ENCODE measurements at places on chromosomes 16 and 17. TPM values are rescaled to one million over a fixed set of nuclear protein-coding genes. Genes with fewer than 3 reads are reported as not detected.

- H3K27me3 ChIP-seq, result no peaks in the 10 kb centered on the region
- DNase-seq, result no peak
- no peak overlapping the region for H3K27ac ChIP-seq
These were observed 169.1 kb downstream of the HS3ST3B1 start for GRCh38 chr17:14469971-14470370.

KDM6B gene
- 14.9 TPM for total RNA-seq

PSMC3IP gene
- total RNA-seq, result 2.7 TPM

RHBDF2 gene
- total RNA-seq, result 23.7 TPM

GRCh38 chr16:68425498-68426346 lies 22.6 kb downstream of the SMPD3 start:
- no peaks in the 10 kb centered on the region for H3K36me3 ChIP-seq
- H3K27ac ChIP-seq, result no peak overlapping the region
- H3K4me3 ChIP-seq, result no peak overlapping the region
- H3K4me1 ChIP-seq, result no peaks in the 10 kb centered on the region
- H3K27me3 ChIP-seq, result no peaks in the 10 kb centered on the region

DNA sequence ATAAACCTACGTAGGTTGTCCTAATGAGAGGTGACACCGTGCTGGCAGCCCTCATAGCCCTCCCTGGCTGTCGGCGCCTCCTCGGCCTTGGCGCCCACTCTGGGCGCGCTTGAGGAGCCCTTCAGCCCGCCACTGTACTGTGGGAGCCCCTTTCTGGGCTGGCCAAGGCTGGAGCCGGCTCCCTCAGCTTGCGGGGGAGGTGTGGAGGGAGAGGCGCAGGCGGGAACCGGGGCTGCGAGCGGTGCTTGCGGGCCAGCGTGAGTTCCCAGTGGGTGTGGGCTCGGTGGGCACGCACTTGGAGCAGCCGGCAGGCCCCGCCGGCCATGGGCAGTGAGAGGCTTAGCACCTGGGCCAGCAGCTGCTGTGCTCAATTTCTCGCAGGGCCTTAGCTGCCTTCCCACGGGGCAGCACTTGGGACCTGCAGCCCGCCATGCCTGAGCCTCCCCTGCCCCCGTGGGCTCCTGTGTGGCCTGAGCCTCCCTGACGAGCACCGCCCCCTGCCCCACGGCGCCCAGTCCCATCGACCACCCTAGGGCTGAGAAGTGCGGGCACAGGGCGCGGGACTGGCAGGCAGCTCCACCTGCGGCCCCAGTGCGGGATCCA lies 40.1 kb upstream of the AMZ2 start:
- H3K27ac ChIP-seq, result no peak overlapping the region
- H3K27me3 ChIP-seq, result no peaks in the 10 kb centered on the region
- DNase-seq, result no peak

TVP23A gene
- total RNA-seq, result not detected

DNA sequence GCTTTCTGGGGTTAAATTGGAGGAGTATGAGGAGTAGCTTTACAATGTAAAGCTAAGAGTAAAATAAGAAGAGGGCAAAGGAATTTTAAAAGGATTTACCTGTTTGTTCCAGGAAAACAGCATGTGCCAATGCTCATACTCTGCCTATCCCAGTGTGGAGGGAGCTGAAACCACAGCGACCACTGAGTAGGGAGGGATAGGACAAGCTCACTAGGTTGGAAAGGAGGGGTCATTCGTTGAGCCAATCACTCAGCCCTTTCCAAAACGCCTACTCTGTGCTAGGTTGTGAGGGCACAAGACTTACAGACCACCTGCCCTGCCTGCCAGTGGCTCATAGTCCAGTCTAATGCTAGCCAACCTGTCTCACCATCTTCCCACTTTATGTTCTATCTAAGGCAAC lies 1.1 kb upstream of the DNAJC7 start:
- peaks cover 28% of the 10 kb centered on the region for H3K4me1 ChIP-seq
- H3K36me3 ChIP-seq, result no peaks in the 10 kb centered on the region
- H3K27me3 ChIP-seq, result no peaks in the 10 kb centered on the region
- DNase-seq, result no peak
- H3K4me3 ChIP-seq, result peak overlapping the region; percentile 68

DNA sequence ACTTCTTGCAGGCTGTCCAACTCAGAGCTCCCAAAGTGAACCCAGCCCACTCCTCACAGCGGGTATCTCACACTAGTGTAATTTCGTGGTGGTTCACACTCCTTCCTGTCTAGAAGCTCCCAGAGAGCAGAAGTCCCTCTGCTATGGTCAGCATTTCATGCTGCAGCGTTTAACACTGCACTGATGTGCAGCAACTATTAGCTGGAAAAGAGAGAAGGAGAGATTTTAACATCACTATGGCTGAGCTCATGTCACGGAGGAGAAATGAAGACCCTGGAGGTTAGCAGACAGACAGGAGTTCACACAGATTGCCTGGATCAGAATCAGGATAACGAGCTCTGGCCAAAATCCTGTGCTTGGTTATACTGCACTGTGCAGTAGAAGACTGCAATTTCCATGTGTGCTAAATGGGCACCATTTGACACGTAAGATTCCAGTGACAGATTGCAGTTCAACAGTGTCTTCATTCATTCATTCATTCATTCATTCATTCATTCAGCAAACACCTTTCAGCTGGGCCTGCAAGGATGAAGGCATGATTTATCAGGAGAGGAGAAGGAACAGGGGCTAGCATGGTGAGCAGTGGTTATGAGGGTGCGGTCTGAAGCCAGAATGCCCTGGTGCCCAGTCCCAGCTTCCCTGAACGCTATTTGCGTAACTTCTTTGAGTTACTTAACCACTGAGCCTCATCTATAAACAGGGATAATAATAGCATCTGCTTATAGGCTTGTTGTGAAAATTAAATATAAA lies 5.3 kb upstream of the CCL1 start:
- peak; percentile 8 for DNase-seq
- no peaks in the 10 kb centered on the region for H3K27me3 ChIP-seq
- H3K36me3 ChIP-seq, result no peaks in the 10 kb centered on the region
- H3K4me1 ChIP-seq, result no peaks in the 10 kb centered on the region

GRCh38 chr17:41510251-41511065 lies 5.0 kb upstream of the KRT13 start:
- no peak overlapping the region for H3K4me3 ChIP-seq
- no peaks in the 10 kb centered on the region for H3K4me1 ChIP-seq
- no peak for DNase-seq
- H3K27me3 ChIP-seq, result no peaks in the 10 kb centered on the region
- no peak overlapping the region for H3K27ac ChIP-seq

GRCh38 chr16:67039260-67040020 lies 10.5 kb downstream of the CBFB start:
- H3K27ac ChIP-seq, result no peak overlapping the region
- H3K4me3 ChIP-seq, result no peak overlapping the region
- H3K27me3 ChIP-seq, result no peaks in the 10 kb centered on the region
- DNase-seq, result no peak

GRCh38 chr17:2718150-2718938 lies 6.8 kb upstream of the CLUH start:
- no peak for DNase-seq
- no peaks in the 10 kb centered on the region for H3K4me1 ChIP-seq
- no peaks in the 10 kb centered on the region for H3K36me3 ChIP-seq
- no peak overlapping the region for H3K4me3 ChIP-seq
- no peak overlapping the region for H3K27ac ChIP-seq

GRCh38 chr17:47201166-47201565 lies 8.0 kb upstream of the MYL4 start:
- H3K27me3 ChIP-seq, result no peaks in the 10 kb centered on the region
- H3K27ac ChIP-seq, result no peak overlapping the region
- peaks cover 6% of the 10 kb centered on the region for H3K4me1 ChIP-seq
- DNase-seq, result no peak
- no peak overlapping the region for H3K4me3 ChIP-seq
- H3K36me3 ChIP-seq, result no peaks in the 10 kb centered on the region

DNA sequence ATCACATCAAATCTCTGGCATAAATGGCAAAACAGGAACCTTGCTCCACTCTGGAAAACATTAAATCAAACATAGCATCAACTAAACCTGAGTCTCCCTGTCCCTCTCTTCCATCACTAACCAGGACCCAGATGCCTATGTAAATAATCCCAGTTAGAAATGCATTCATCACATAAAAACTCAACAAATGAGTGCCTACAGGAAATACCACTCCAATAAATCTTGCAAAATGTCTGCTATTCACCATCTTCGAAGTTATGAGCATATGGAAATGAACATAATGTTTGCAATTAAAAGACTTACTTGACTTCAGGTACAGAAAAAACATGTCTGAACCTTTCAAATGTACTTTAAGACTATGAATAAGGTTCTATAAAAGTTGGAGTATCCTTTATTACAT lies 425.0 kb downstream of the CDH11 start:
- no peaks in the 10 kb centered on the region for H3K4me1 ChIP-seq
- H3K27ac ChIP-seq, result no peak overlapping the region
- no peaks in the 10 kb centered on the region for H3K36me3 ChIP-seq
- DNase-seq, result no peak
- H3K4me3 ChIP-seq, result no peak overlapping the region

DNA sequence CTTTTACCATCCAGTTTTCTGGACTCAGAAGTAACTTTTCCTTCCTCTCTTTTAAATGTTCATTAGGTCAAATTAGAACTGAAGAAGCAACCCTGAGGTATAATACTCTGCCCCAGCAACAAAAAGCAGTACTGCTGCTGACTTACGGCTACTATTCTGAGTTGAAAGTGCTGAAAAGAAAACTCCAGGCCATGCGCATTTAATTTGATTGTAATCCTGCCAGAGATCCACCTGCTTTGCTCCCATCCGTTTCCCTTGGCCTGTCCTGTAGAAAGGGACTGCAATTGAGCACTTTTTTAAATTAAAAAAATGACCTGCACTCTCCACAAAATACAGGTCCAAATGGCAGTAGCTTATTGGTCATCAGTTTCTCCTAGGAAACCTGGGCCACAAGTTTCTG lies 61.6 kb downstream of the PITPNC1 start:
- H3K27me3 ChIP-seq, result no peaks in the 10 kb centered on the region
- no peaks in the 10 kb centered on the region for H3K36me3 ChIP-seq
- DNase-seq, result peak; percentile 70
- no peak overlapping the region for H3K4me3 ChIP-seq
- peak overlapping the region; percentile 22 for H3K27ac ChIP-seq

KRTAP4-3 gene
- total RNA-seq, result not detected

CARD14 gene
- 0.06 TPM for total RNA-seq

GRCh38 chr16:75310541-75310940 lies 59.1 kb upstream of the BCAR1 start:
- H3K4me1 ChIP-seq, result peaks cover 45% of the 10 kb centered on the region
- no peak overlapping the region for H3K27ac ChIP-seq
- H3K27me3 ChIP-seq, result no peaks in the 10 kb centered on the region
- no peak for DNase-seq

WNT3 gene
- 0.35 TPM for total RNA-seq

MYH8 gene
- total RNA-seq, result not detected

- H3K4me3 ChIP-seq, result no peak overlapping the region
- no peaks in the 10 kb centered on the region for H3K4me1 ChIP-seq
- DNase-seq, result peak; percentile 90
- H3K27me3 ChIP-seq, result no peaks in the 10 kb centered on the region
- no peak overlapping the region for H3K27ac ChIP-seq
These were observed 33.3 kb downstream of the PLCD3 start for GRCh38 chr17:45098869-45099616.

- no peaks in the 10 kb centered on the region for H3K36me3 ChIP-seq
- H3K4me3 ChIP-seq, result no peak overlapping the region
- peak overlapping the region; percentile 84 for H3K27ac ChIP-seq
- no peaks in the 10 kb centered on the region for H3K27me3 ChIP-seq
These were observed 17.8 kb upstream of the NAGLU start for GRCh38 chr17:42518046-42518754.

DNA sequence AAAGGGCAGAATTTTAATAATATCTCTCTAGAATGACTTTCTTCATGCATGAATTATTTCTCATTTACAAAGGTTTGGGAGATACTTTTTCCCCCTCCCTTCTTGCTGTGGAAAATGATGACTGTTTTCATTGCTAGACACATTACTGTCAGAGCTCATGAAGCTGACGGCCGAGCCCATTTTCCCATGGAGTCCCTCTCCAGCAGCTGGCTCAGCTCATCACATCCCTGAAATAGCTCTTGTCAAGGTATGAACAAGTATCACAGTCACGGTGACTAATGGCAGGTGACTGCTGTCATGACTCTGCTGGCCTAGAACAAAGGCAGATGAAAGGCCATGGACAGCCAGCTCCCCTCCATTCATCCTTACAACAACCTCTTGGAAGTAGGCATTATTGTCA lies 208.1 kb downstream of the ABCC12 start:
- H3K36me3 ChIP-seq, result no peaks in the 10 kb centered on the region
- H3K27ac ChIP-seq, result no peak overlapping the region
- no peaks in the 10 kb centered on the region for H3K27me3 ChIP-seq
- H3K4me1 ChIP-seq, result no peaks in the 10 kb centered on the region
- no peak overlapping the region for H3K4me3 ChIP-seq
- DNase-seq, result no peak

GRCh38 chr16:30527635-30528178 lies 1.3 kb upstream of the ZNF768 start:
- peaks cover 6% of the 10 kb centered on the region for H3K4me1 ChIP-seq
- no peak for DNase-seq
- H3K36me3 ChIP-seq, result no peaks in the 10 kb centered on the region
- peak overlapping the region; percentile 99 for H3K27ac ChIP-seq
- peak overlapping the region; percentile 52 for H3K4me3 ChIP-seq

DNA sequence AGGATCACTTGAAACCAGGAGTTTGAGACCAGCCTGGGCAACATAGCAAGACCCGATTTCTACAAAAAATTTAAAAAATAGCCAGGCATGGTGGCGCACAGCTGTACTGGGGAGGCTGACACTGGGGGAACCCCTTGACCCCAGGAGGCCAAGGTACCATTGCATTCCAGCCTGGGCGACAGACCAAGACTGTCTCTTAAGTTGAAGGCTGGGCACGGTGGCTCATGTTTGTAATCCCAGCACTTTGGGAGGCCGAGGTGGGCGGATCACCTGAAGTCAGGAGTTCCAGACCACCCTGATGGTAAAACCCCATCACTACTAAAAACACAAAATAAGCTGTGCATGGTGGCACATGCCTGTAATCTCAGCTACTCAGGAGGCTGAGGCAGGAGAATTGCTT lies 74.9 kb downstream of the LITAF start:
- no peaks in the 10 kb centered on the region for H3K27me3 ChIP-seq
- no peak overlapping the region for H3K27ac ChIP-seq
- no peaks in the 10 kb centered on the region for H3K36me3 ChIP-seq
- no peak overlapping the region for H3K4me3 ChIP-seq
- DNase-seq, result no peak
- no peaks in the 10 kb centered on the region for H3K4me1 ChIP-seq

RNF157 gene
- total RNA-seq, result 2.5 TPM

KRTAP1-5 gene
- total RNA-seq, result not detected

DNA sequence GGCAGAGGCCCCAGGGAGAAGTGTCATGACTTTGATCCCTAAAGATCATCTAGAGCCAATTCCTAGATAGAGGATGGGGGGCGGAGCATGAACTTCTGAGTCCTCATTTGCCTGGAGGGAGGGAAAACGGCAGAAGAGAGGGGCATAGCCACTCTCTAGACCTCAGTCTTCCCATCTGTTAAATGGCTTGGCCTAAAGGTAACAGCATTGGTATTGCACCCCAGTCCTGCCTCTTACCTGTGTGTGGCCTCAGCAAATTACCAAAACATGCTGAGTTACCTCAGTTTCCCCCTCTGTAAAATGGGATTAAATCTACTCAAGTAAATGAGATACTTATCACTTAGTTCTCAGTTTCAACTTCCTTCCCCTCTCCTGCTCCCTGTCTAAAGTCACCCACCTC lies 47.5 kb downstream of the CNGB1 start:
- no peak overlapping the region for H3K27ac ChIP-seq
- H3K4me1 ChIP-seq, result no peaks in the 10 kb centered on the region
- H3K4me3 ChIP-seq, result no peak overlapping the region
- H3K27me3 ChIP-seq, result no peaks in the 10 kb centered on the region
- no peaks in the 10 kb centered on the region for H3K36me3 ChIP-seq

- no peaks in the 10 kb centered on the region for H3K36me3 ChIP-seq
- no peak for DNase-seq
- no peak overlapping the region for H3K27ac ChIP-seq
- no peaks in the 10 kb centered on the region for H3K4me1 ChIP-seq
- H3K27me3 ChIP-seq, result no peaks in the 10 kb centered on the region
- H3K4me3 ChIP-seq, result no peak overlapping the region
These were observed 26.3 kb downstream of the COPRS start for GRCh38 chr17:31832746-31833145.

NOTUM gene
- not detected for total RNA-seq
